ENCODE measurements at places on chromosomes 13 and 19.

DNA sequence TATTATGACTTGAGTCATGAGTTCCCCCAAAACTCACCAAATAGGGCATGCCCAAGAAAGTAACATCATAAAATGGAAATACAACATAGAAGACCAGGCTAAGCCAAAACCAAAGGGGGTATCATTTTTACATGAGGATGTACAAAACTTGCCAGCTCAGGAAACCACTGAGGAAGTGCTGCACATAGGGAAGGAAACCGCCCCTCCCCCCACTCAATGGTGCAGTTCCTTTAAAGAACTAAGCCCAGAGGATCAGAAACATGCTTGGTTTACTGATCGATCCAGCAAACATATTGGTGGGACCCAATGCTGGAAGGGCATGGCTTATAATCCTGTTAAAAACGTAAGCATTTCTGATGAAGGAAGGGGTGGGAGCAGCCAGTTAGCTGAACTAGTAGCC is 4.2 kb upstream of the ZNF486 start:
- DNase-seq = no peak

GRCh38 chr13:50098693-50099092 is 83.4 kb downstream of the KCNRG start:
- no peak for DNase-seq

- DNase-seq = no peak
Observed at GRCh38 chr19:4795400-4795799, 3.9 kb downstream of the FEM1A start.

- no peak for DNase-seq
Observed at GRCh38 chr13:35723821-35724220, 247.3 kb upstream of the MAB21L1 start.

DNA sequence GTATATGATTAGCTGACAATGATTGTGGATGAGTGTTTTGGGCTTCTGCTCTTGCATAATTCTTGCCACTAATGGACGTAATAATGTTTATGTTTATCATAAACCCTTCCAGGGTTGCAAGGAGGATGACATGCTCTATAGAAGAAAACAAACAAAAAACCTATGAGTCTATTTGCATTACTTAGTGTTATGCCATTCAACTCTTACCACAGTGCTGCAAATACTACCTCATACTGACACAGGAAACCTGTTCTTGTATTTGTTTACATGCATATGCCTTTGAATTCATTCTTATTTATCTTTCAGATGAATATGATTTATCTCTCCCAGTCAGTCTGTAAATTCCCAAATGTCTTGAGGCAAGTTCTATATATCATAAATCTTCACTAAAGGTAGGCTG is 39.6 kb upstream of the FREM2 start:
- no peak for DNase-seq

DNA sequence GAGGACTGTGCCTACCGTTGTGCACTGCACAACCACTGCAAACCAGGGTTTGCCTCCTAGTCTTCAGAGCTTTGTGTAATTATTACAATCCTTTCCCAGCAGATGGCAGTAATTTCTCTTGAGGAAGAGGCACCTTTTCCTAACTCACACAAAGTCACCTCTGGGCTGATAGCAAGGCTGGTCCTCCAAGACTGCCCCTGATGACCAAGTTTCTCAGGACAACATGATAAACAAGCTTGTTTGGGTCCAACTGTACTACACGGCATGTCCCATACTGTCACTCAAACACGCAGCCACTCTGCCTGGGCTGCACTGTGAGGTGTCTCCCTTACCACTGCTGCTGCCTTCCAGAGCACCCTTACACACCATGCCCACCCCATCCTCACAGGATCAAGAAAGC is 39.3 kb downstream of the RFXAP start:
- no peak for DNase-seq

DNA sequence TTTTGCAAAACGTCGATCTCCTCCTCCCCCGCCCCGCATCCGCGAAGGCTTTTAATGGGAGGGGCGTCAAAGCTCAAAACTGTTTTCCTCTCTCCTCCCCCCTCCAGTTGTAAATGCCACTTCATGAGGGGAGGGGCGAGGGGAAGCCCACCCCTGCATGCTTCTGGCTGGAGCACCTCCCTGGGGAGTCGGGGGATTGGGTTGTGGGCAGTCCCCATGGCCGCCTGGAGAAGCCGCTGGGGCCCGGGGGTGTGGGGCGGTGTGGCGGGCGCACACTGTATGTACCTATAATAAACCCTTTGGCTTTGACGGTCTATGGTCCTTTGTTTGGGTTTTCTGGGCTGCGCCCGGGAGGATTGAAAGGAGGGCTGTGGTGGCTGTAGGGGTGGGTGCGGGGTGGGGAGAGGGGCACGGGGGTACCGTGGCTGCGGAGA is 505 bp upstream of the SHKBP1 start:
- no peak for DNase-seq

DNA sequence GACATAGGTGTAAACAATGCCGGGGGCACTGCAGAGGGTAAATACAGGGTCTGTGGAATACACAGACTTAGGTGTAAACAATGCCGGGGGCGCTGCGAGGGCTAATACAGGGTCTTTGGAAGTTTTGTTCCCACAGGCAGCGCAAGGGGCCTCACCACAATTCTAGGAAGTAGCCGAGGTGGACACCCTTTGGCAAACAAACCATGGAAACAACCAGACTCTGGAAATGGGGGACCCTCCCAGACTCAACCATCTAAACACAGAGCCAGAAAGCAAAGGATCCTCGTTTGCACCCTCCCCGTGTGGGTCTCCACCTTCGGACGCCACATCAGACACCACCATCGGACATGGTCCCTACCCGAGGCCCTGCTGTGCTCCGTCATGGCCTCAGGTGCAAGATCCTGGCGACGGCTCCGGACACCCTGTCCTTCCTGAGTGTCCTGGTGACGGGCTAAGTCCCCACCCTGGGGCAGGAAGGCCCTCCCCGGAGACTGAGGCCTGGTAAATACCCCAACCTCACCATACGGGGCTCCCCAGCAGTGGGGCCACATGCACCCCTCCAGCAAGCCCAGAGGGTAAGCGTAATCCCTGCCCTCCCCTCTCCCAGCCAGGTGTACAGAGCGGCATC is 16.7 kb upstream of the PLPP2 start:
- no peak for DNase-seq

DNA sequence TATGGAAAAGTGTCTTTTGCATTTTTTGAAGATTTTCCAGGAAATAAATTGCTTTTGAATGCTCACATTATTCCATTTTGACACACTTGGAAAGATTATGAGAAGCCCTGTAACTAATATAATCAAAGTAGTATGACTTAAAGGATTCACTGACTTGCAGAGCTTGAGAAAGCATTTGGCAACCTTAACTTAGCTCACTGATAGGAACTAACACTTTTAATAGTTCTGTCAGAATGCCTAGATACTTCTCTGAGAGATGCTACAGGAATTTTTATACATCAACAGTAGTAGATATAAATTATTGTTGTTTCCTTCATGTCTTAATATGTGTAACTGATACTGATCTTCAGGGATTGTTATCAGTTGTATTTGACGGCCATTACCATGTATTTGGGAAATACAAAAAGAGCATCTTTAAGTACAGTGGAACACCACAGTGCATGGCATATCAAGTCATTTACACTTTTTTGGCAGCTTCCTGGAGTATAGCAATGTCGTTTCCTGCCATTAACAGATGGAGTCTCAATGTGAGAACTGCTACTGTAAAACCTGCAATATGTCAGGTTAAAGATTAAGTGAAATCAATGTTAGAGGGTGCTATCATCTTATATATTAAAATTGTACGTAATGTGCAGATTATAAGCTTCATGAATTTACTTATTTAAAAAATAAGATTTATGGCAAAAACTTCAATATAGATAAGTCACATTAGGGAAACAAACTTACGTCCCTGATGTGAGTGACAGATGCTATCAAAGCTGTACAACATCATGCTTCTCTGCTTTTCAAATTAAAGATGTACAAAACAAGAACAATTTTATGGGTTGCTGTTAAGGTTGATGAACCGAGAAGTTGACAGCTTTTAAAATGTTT is 1159.8 kb upstream of the MIR17HG start:
- DNase-seq = no peak

DNA sequence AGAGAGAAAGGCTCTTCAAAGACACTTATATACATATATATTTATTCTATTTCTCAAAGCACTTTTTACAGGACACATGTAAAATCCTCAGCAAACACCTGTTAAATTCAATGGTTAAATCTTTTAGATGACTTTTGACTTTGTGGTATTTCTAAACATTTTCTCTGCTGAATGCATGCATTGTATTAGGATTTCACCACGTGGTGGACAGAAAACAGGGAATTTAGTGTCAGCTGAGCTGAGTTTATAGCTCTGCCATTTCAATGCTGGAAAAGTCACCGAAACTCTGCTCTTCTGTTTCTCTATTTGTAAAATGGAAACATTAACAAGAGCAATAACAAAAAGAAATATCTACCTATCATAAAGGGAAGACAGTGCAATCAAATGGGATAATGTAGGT is 375.6 kb downstream of the ENOX1 start:
- no peak for DNase-seq

DNA sequence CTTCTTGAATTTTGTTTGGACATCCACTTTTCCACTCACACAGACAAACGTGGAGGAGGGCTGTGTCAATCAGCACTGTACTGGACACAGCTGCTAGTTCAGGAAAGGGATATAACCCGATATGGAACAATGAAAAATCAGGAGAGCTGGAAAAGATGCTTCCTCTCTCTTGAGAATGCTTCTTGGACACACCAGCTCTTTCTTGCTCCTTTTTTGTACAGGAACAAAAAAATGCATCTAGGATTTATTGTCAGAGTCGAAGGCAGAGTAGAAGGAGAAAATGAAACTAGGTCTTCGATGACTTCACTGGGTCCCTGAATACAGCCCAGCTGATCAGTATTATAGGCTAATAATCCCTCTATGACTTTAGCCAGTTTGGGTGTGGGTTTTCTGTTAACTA is 62.2 kb downstream of the PEG3 start:
- DNase-seq = no peak

- no peak for DNase-seq
Observed at GRCh38 chr13:113979791-113980471, 6.1 kb upstream of the C13orf46 start.

DNA sequence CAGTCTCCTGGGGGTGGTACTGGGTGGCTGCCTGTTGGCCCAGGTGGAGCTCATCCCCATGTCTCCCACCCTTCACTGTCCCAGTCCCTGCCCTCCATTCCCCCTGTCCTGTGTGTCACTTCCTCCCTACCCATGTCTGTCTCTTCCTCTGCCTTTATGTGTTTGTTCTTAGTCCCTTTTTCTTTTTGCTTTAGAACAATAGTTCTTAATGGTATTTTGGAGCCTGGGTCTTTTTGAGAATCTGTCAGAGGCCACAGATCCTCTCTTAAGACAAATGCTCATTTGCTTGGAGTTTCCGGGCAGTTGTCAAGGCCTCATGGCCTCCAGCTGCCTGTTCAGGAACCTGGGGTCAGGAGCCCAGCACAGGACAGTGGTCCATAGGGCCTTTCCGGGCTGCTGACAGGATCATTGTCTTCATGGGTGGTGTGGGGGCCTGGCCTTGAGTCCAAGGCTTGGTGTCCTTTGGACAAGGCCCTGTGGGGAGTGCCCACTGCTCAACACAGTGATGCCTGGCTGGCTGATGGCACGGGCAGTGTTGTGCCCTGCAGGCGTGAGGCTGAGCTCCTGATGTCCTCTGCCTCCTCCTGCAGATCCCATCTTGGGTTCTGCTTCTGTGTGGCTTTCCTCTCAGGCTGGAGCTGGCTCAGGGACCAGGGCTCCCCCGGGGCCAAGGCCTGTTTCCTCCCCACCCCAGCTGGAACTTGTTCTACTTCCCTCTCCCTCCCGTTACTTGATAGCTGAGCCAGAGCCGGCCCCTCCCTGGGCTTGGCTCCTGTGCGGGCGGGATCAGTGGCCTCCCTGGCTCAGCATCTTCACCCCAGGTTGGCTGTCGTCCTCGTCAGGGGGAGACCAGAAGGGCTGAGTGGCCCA is 3.5 kb downstream of the EGLN2 start:
- DNase-seq = no peak

DNA sequence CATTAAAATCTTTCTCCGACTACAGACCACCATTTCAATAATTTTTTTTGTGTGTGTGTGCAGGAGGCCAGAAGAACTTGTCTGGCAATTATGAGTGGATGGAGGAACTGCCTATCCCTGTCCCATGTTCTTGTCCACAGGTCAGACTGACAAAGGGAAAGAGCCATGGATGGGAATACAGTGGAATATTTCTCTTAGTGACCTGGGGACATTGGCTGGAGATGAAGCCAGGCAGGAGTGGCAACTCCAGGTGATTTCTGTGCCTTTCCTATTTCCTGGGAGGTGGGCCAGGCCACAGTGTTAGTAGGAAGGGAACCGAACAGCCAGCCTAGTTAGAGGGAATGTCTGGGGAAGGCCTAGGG is 3.7 kb downstream of the PSG9 start:
- no peak for DNase-seq

DNA sequence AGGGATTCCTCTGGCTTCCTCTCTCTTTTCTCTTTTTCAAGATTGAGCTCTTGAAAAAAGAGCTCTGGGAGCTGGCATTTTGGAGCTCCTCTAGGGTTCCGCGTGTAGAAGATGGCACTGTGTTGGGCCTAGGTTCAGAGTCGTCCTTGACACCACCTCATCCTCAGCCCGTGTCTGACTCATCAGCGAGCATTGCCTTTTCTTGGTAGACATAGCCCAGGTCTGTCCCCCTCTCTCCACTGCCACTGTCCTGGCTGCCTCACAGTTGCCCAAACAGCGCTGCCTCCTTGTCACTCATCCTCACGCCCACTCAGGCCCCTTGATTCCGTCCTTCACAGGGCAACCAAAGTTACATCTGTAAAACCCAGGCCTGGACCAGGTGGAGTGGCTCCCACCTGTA is 24.6 kb downstream of the PAK4 start:
- DNase-seq = no peak

DNA sequence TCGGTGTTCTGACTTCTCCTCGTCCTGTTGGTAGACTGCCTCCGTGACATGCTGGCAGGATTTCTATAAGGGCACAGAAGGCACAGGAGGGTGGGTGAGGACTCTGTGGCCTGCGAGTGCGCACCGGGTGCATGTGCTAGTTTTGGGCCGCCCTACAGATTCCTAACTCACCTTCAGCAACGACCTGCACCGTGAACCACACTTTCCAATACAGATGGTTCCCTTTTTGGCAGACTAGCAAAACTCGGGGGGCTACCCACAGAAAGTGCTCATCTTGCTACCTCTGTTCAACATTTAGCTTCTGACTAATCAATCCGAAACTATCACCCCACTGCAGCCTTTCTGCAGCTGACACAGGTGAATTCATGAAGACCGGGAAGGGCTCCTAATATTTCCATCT is 14.1 kb upstream of the AMER2 start:
- DNase-seq = no peak

DNA sequence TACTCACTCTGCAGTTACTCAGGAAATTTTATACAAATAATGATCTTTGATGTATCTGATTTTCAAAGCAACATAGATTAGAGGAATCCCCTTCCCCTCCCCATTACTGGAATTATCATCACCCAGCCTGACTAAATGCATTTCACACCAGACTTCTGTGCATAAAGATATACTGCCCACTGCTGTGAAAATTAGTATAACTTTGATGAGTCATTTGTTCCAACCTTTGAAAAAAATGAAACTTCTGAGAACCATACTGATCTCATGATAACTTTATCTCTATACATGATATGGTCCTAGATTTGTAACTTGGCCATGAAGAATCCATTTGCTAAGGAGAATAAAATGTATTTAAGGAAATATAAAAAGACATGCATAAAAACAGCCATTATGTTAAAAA is 63.9 kb downstream of the GPC6 start:
- no peak for DNase-seq

GRCh38 chr19:46480415-46480814 is 9.1 kb upstream of the PNMA8A start:
- DNase-seq = no peak

GRCh38 chr19:13670846-13671245 is 93.5 kb upstream of the MRI1 start:
- DNase-seq = no peak

Data from HS-27A (cell line).